ENCODE measurements at places on chromosomes 5 and 9.

DNA sequence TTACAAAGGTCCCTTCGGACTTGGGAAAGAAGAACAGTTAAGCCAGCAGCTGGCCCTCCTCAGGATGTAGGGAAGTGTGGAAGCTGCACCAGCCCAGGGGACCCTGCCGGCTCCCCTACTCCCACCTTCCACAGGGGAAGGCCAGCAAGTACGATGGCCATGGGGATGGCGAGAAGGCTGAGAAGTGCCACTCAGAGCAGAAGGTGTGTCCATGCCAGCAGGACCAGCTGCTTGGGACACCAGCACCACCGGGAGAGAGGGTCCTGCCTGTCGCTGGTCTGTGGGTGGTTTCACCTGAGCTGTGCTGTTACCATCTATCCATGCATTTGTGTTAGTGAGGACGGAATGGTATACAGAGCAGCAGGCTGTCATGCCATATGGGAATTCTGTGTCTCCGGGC lies 148.6 kb upstream of the PHYKPL start:
- DNase-seq, result no peak

- no peak for DNase-seq
Observed at GRCh38 chr5:13412040-13412595, 532.4 kb downstream of the DNAH5 start.

- no peak for DNase-seq
Observed at GRCh38 chr5:112010475-112010874, 253.5 kb upstream of the NREP start.

- DNase-seq, result no peak
Observed at GRCh38 chr5:128527077-128527476, 11.0 kb downstream of the FBN2 start.

GRCh38 chr9:12965303-12965702 lies 190.5 kb downstream of the LURAP1L start:
- no peak for DNase-seq

DNA sequence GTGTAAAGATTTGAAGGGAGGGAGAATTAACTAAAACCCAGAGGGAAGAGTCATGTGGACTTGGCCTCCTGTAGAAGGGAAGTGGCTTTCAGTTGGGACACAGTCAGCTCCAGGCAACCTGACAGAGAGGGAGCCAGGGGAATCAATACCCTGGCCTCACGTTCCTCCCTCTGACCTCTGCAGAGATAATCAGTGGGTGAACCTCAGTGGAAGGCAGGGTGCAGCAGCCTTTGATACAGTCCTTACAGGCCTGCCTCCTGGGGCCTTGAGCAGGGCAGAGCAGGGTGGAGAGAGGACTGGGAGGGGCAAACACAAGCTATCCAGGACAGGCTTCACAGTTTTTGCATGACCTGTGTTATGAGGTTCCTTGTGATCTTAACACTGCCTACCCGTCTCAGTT lies 61.9 kb upstream of the GPBP1 start:
- no peak for DNase-seq

DNA sequence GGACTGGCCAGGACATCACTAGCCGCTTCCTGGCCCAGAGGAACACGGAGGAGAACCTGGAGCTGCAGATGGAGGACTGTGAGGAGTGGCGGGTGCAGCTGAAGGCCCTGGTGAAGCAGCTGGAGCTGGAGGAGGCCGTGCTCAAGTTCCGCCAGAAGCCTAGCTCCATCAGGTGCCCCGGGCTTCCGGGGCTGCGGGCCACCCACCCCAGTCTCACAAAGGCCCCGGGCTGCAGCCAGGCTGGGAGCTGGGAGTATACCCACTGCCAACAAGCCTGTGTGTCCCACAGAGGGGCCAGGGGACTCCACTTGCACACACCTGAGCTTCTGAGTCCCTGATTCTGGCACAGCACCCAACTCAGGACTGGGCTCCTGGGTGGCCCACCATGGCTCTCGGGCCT lies 1.7 kb upstream of the RABL6 start:
- no peak for DNase-seq

GRCh38 chr5:88474574-88474973 lies 205.9 kb upstream of the TMEM161B start:
- no peak for DNase-seq

DNA sequence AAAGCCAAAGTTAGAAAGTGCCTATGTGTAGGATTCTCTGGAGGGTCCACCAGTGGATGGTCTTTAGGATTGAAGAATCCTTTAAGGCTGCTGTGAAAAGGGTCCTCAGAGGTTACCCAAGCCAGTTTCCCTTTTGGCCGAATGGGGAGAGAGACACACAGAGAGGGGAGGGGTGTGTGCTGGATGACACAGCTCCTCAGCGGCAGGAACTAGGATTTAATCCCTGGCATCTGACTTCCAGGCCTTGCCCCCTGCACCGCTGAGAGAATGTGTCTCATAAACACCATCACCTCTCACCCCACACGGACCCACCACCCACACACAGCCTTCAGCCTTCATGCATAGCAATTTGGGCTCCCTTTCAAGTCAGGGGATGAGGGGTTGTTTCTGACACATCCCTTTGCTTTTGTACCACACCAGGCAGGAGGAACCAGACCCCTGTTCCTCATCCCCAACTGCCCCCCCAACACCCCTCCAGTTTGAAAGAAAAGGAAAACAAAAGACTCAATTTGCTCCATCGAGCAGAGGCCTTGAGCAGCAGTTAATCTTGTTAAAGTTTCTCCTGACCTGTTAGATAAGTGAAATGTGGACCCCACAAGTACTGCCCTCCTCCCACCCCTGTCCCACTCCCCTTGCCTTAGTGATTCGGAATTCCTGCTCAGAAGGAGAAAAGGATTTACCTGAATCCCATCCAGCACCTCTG lies 4.0 kb downstream of the PAPPA start:
- no peak for DNase-seq

DNA sequence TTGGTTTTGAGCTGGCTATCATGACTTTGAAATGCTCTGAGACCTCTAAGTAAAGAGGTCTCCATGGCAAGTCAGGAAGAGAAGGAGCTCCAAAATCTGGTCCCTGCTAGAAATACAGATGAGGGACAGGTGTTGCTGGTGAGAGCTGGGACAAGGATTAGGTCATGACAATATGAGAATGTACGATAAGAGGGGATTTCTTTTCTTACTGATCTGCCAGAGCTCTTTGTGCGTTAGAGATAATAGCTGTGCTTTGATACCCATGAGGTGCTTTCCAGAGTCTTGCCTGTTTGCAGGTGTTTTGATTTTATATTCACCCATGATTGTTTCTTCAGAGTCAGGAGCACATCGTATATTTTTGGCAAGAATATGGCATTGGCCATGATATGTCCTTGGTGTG lies 56.5 kb downstream of the ANKRD33B start:
- no peak for DNase-seq

DNA sequence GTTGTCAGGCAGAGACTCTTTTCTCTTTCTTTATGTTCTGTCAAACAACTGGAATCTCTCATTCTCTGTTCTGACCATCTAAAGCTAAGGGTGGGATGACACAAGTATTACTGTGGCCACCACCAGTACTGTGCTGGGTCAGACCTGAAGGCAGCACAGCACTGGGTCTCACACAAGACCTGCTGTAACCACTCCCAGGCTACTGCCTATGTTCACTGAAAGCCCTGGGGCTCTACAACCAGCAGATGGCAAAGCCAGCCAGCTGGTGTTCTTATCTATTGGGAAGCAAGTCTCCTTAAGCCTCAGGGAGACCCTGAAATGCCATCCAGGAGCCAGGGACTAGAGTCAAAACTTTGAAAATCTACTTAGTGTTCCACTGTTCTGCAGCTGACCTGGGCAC lies 189.5 kb downstream of the SLCO4C1 start:
- no peak for DNase-seq

- DNase-seq, result no peak
Observed at GRCh38 chr5:153158608-153159007, 331.9 kb upstream of the GRIA1 start.

DNA sequence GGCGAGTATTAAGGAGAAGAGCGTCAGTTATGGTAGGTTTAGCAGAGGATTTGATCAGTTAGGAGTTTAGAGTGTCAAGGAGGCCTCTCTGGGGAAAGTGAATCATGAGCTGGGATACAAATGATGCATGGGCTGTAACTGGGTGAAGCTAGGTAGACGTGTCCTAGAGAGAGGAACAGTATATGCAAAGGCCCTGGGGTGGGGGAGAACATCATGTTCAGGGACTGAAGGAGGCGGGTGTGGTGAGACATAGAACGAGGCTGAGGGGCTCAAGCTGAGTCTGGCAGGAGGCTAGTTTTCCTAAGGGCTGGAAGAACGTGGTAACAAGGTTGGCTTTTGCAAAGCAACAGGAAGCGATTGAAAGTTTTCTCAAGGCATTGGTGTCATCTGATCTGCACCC lies 10.5 kb downstream of the TMEM268 start:
- no peak for DNase-seq

DNA sequence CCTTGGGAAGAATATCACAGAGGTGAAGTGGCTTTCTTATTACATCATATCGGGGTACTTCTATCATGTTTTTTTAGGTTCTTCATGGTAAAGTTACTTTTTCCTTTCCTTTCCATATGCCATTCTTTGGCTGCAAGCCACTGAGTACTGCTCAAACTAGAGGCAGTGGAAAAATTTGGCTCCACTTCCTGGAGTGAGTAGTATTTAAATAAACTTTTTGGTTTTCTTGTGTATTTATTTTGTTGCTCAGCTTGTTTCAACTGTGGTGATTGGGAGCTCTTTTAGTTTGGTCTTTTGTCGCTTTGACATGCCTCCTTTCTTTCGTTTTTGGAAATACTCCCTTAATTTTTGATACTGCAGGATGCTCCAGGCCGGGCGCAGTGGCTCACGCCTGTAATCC lies 69.8 kb downstream of the WDR70 start:
- DNase-seq, result no peak

DNA sequence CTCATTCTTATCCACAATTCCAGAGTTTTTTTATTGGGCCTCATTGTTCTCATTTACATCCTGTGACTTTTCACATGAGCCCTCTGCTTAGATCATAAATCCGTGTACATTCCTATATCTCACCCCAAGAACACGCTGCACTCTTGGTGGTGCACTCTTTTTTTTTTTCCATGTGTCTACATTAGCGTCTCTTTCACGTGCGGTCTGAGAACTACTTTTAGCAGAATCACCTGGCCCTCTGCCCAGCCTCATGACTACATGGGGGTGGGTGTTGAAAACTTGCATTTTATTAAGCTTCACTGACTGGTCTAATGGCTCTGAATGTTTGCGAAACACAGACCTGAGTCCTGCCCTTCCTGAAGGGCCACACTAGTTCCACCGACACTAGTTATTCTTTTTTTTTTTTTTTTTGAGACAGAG lies 18.6 kb downstream of the C9orf57 start:
- DNase-seq, result no peak

DNA sequence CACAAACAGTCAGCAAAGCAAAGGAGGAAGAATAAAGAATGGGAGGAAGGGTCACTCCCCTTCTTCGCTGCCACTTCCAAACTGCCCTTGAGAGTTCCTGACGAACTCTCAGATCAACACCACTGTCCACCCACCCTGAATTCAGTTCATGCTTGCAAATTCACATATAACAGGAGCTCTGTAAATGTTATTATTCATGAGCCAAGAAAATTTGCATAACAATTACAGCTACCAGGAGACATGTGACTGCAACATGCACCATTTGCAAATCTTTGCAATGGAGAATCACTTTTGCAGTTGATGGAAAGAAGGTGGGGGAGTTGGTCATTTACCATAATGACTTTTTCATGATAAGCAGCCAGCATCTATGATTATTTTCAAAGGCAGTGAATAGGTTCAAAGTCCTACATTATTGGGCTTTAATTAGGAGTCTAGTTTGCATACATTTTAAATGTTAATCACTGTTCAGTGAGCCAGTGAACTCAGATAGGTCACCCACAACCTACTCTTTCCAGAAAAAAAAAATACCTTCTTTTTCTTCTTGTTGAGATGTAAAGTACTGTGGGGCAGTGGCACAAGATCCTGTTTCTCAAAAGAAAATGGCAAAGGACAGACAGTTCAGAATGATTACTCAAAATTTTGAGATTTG lies 149.7 kb downstream of the CAAP1 start:
- DNase-seq, result no peak

DNA sequence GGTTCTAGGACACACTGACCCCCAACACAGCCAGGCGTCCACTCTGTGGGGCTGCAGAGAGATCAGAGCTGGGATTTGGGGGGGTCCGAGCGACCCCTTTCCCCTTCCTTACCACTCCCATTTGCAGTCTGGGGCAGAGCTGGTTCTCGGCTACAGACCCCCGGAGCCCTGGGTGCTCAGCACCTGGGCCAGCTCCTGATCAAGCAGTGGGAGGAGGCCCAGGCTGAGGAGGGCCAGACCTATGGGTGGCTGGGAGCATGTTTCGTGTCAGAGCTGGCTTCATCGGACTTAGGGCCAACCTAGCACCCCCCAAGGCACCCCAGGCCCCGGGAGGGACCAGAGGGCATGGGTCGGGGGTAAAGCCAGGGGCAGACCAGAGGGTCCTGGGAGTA lies 7.6 kb downstream of the GRIN1 start:
- no peak for DNase-seq

DNA sequence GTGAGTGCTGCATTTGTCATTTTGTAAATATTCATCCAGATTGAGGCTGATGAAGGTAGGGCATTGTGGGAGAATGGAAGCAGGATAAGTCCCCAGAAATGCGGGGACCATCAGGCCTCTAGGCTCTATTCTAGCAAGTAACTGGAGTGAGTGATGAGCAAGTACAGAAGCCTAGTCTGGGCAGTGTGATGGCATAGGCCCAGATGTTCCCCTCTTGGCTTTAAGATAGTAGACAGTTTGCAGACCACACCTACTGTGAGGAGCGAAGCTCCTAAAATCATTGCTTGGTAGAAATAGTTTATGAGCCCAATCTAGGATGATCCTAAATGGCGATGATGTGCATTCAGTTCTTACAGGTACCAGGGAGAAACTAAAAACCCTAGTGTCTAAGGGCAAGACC lies 24.3 kb downstream of the NDFIP1 start:
- no peak for DNase-seq
